Kasumi-1 (cell line): ENCODE measurements at places on chromosomes 6 and 20.
A peak's percentile ranks its signal among the peaks of the same experiment; 100 is the strongest.

DNA sequence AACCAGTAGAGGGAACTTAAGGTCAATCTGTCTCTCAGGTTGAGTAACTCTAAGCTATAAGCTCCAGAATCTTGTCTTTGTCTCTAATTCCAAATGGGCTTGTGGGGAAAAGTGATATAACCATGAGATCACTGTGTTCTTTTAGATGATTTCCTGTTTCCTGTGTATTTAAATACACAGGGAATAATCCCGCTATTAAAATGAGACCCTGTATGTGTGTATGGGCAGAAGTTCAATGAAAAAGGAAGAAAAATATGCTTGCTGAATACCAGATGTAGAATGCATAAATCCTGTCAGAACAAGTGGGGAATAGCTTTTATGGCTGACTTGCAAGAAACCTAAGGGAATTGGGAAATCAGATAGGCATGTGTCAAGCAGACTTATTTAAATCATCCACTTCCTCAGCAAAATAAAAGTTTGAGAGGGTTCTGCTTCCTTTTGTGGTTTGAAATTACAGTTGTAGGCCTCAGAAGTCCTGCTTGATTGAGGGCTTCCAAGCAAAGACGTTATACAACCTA is 164.7 kb upstream of the PDE7B start:
- peak; percentile 85 for DNase-seq

DNA sequence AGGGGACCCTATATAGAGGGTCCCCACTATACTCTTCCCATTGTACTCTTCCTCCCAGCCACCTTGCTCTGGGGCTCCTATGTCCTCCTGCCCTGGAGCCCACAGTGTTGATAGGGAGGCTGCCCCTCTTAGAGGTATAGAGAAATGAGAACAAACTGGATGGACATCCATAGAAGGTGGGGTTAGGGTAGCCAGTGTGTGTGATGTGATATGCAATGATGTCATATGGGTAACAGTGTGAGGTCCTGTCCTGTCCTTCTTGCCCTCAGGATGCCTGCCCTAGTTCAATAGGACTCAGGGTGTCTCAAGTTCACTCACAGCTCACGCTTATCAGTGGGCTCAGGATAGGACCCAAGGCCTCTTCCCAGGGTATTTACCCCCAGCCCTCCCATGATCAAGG is 435 bp downstream of the PTCRA start:
- no peak for DNase-seq

DNA sequence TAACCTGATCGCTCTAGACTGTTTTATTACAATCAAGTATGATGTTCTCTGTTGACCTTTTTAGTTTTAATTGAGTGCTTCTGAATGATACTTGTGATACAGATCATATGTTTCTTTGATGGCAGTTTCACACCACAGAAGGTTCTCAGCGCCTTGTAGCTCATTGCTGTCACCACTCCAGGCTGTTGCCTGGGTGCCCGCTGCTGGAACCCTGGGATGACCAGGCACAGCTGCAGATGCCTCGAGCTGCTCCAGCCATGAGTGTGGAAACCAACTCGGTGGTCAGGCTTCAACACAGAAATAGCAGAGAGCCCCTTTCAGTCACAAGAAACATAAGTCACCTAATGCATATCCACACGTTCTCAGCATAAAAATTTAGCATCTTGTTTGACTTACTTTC is 112.7 kb downstream of the RPP40 start:
- no peak for DNase-seq

DNA sequence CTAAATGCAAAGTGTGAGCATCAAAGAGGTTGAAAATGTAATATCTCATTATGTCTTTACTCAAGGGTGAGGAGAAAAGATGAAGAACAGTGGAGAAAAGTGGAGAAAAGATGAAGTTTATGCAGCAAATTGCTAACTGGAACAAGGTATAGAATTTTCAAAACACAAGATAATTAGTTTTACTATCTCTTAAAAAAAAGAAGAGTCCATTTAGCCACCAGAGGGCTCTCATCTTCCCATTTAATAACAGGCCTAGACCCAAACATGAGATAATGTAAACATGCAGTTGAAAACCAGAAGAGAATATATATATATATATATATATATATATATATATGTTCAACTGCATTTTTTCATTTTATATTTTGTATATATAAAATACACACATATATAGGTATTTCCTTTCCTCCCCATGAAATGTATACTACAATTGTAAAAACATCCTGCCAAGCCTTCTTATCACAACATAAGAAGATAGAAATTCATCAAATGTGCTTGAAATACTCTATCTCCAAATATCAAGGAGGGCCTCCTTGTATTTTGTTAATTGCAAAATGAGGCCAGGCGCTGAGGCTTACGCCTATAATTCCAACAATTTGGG is 78.4 kb downstream of the ADTRP start:
- DNase-seq = peak; percentile 73

GRCh38 chr6:33143113-33143770 is 49.0 kb downstream of the COL11A2 start:
- no peak for DNase-seq

DNA sequence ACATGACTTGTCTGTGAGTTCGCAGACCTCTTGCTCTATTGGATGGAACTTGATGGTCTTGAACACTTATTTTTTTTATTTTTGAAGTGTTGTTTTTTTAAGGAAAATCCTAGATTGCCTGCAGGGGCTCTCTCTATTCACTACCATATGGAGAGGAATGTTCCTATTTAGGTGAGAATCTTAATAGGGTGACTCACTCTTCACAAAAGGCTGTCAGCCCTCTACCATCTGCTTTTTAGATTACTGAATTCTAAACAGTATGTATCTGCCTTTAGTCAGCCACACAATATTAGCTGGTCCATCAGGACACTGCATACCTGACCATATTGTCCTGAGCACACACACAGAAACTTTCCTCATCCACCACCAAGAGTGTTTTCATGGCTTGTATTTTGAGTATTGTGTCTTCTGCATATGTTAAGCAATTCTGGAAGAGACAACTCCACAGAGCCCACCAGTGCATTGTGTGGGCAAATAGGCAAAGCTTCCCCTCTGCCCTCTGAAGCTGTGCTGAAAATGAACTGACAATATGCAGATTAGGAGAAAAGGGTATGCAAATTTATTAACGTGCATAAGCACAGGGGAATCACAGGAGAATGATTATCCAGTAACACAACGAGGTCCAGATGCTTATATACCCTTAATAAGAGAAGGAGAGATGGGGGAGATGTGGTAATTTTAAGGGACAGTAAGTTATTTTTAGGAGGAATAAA is 6.6 kb upstream of the BTBD9 start:
- no peak for DNase-seq

DNA sequence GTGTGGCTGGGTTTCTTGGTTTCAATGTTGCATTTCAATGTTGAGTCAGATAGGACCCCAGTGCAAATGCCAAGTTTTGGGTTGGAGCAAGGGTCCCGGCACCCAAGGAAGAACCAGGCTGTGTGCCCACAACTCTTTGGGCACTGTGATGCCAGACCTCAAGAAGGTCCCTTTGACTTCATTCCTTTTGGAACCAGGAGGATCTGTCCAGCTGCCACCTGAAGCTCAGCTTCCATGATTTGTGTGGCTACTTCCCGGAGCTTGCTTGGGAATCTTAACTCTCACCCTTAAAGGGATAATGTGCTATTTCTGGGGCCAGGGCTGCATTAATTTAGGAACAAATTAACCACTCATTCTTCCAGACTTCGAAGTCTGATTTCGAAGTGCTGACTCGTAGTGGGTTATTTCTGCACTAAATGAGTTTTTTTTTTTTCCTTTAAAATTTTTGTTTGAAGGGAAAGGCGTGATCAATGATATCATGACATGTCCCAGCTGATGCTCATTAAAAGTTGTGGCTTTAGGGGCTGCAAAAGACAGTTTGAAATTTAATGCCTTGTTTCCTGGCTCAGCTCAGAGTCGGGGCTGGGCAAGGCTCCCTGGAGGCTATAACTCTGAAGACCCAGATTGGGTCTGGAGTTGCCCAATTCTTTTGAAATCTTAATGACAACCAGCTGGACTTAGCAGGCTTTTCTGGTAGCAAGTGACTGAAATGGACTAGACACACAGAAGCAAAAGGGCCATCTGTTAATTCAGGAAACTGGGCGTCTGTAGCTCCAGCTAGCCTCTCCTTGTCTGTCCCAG is 24.0 kb upstream of the PHACTR3 start:
- DNase-seq = no peak

DNA sequence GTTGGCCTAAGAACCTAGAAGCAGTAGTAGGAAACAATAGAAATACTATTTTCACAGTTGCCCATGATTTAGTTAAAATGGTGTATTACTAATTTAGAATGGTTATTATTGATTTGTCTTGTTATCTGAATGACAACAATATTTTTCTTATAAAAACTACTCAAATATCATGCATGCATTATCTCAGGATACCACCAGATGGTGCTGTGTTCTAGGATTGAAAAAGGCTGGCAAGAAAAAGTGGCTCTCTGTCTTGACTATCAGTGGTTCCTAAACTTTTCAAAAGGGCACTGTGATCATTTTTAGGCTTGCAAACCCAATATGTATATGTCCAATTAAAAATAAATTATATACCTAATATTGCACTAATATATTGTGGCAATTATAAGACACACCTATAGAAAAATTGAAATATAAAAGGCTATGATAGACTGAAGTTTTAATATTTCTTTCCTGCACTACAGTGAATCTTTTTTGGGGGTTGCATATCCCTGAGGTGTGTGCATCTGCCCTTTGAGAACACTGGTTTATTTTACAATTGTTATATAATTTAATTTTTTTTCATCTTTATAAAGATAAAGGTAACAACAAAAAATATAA is 131.7 kb upstream of the MLIP start:
- peak; percentile 70 for DNase-seq

DNA sequence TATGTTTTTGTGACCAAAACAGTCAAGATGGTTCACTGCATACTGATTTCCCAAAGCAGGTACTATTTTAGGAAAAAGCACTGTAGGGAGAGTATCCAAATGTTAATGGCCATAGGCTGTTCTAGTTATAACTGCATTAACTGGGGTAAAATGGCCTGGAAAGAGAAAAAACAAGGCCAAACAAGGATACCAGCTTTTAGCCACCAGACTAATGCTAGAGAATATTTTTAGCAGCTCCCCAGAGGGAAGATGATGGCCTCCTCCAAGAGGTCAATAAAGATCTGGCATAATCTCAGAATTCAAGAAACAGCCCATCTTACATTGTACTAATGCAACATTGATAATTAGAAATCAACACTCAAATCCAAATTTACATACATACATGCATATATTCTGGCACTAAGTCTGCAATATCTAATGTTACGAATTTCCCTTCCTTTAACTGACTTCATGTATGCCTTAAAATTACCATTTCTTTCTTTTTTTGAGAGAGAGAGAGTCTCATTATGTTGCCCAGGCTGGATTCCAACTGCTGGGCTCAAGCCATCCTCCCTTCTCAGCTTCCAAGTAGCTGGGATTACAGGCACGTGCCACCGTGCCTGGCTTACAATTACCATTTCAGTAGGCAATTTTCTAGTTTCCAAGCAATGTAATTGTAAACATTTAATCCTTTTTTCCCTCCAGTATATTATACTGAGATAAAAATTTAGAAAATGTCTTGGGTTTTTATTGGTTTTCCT is 9.3 kb downstream of the COX7A2 start:
- DNase-seq = no peak

- no peak for DNase-seq
Measured at GRCh38 chr6:139416146-139416545, 41.7 kb upstream of the CITED2 start.

- DNase-seq = no peak
Measured at GRCh38 chr6:617456-618100, 39.3 kb downstream of the HUS1B start.

DNA sequence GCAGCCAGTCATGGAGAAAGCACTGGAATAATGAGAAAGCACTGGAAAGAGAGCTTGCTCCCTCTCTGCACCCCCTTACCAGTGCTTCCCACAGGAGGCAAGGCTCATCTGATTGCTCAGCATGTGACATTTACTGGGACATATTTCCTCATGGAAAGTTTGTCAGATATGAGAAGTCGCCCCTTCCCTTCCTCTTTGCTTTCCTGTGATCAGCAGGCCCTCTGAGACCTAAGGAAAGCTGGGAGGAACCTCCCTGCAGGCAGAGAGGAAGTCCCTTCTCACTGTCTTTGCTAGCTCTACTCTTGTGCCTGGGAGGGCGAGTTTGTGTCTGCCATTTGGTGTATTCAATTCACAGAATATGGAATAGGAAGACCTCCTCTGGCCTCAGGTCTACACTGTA is 283.8 kb downstream of the ALDH8A1 start:
- no peak for DNase-seq

- no peak for DNase-seq
Measured at GRCh38 chr6:15176816-15177370, 69.0 kb upstream of the JARID2 start.

GRCh38 chr20:33009214-33010132 is 2.0 kb downstream of the BPIFB2 start:
- DNase-seq = no peak

- no peak for DNase-seq
Measured at GRCh38 chr20:30168025-30168799, 1089.3 kb upstream of the DEFB115 start.

GRCh38 chr6:161658211-161658610 is 384.4 kb upstream of the AGPAT4 start:
- no peak for DNase-seq

GRCh38 chr6:582370-582769 is 74.5 kb downstream of the HUS1B start:
- no peak for DNase-seq

- no peak for DNase-seq
Measured at GRCh38 chr6:52529311-52529710, 47.5 kb downstream of the TRAM2 start.

GRCh38 chr6:2008383-2008976 is 236.9 kb downstream of the GMDS start:
- no peak for DNase-seq

DNA sequence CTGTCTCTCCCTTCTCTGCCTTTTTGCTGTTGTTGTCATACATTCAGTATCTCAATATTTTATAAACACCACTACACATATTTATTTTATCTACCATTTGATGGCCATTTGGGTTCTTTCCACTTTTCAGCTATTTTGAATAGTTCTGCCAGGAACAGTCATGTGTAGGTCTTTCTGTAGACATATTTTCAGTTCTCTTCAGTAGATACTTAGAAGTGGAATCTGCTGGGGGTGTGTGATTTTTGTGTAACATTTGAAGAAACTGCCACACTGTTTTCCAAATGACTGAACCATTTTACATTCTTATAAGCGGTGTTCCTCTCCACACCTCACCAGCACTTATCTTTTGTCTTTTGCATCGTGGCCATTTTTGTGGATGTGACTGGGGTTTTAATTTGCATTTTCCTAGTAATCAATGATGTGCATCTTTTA is 197.7 kb downstream of the ARID1B start:
- DNase-seq = no peak

DNA sequence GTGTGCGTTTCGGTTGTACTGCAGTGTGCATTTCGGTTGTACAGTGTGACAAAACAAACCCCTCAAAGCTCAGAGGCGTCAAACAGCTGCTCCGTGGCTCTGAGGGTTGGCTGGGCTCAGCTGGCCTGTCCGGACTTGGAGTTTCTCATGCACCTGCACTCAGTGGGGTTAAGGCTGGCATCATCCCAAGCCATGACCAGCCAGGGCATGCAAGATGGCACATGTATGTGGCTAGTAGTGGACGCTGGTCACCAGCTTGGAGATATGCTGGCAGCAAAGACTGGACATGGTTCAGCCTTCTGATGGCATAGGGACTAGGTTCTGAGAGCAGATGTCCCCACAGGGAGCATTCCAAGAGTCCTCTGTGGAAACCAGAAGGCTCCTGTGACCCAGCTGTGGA is 187.2 kb downstream of the CDH4 start:
- DNase-seq = no peak
